Cerebellar cortex (tissue), 1 donor: ENCODE measurements at places on chromosomes 13 and 19.

DNA sequence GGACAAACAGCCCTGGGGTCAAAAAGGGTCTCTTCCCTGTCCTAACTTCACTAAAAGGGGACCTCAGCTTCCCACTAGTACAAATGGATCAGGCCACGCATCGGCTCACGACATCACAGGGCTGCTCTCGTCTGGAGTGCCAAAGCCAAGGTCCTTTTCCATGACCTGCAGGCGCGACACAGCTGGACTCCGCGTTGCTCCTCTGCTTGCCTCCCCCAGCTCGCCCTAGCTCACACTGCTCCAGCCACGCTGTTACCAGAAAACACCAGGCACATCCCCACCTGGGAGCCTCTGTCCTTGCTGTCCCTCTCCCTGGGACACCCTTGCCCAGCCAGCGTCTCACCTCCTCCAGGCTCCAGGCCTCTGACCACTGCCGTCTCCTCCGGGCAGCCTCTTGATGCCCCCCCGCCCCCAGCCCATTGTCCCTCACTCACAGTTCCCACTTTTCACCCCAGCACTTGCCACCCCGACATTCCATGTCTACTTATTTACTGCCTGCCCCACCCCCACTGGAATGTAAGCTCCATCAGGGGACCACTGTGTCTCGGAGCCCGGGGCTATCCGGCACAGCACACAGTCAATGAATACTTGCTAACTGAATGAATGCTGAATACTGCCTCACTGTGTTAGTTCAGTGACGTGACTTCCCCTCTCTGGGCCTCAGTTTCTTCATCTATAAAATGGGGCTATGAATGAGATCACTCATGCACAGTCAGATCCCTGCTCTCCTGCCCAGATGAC is 20.7 kb downstream of the AKT2 start:
- DNase-seq = no peak

- DNase-seq = no peak
Observed at GRCh38 chr13:35530147-35530546, 53.7 kb upstream of the MAB21L1 start.

DNA sequence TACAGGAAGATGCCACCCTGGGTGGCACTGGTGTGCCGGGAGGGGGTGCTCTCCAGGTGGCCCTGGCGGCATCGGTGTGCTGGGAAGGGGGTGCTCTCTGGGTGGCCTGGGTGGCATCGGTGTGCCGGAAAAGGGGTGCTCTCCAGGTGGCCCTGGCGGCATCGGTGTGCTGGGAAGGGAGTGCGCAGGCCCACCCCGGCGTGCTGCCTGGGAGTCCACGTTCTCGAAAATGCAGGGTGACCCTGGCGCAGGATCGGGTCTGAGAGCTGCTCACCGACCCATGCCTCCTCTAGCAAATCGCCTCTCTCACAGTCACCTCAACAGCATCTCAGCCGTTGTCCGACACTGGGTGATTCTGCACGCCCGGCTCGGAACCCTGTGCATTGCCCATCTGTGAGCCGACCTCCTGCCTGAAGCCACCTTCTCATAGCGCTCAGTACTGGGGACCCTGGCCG is 36.4 kb downstream of the RASA3 start:
- no peak for DNase-seq

- no peak for DNase-seq
Observed at GRCh38 chr13:106595625-106596024, 27.7 kb upstream of the ARGLU1 start.

- no peak for DNase-seq
Observed at GRCh38 chr13:76116751-76117360, 480.7 kb downstream of the LMO7 start.

- DNase-seq = no peak
Observed at GRCh38 chr19:43704002-43704705, 11.7 kb upstream of the IRGC start.

GRCh38 chr19:17977021-17977420 is 10.1 kb downstream of the KCNN1 start:
- DNase-seq = no peak

DNA sequence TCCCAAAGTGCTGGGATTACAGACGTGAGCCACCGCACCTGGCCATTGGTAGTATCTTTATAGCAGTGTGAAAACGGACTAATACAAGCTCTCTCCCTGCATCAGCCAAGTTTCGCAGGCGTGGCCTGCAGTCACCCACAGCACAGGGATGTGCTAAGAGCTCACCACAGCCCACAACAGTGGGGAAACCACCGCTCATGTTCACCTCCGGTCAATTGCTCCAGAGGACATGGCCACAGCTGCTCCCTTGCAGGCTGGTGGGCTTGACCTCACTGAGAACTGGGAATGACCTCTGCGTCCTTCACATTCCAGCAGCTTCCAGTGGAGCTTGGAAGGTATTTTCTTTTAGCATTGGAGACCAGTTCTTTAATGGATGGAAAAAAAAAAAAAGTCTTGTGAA is 156.4 kb downstream of the KCTD15 start:
- no peak for DNase-seq
